ENCODE measurements at places on chromosomes 6 and 20. TPM values are rescaled to one million over a fixed set of nuclear protein-coding genes. Genes with fewer than 3 reads are reported as not detected.

CDSN gene
- total RNA-seq, result not detected

LY6G6C gene
- total RNA-seq, result not detected

RIPOR3 gene
- total RNA-seq, result 5.2 TPM

PYGB gene
- 22.3 TPM for total RNA-seq

NKAIN4 gene
- not detected for total RNA-seq

HNF4A gene
- total RNA-seq, result not detected

SRMS gene
- total RNA-seq, result not detected

ITPA gene
- total RNA-seq, result 19.6 TPM

DNA sequence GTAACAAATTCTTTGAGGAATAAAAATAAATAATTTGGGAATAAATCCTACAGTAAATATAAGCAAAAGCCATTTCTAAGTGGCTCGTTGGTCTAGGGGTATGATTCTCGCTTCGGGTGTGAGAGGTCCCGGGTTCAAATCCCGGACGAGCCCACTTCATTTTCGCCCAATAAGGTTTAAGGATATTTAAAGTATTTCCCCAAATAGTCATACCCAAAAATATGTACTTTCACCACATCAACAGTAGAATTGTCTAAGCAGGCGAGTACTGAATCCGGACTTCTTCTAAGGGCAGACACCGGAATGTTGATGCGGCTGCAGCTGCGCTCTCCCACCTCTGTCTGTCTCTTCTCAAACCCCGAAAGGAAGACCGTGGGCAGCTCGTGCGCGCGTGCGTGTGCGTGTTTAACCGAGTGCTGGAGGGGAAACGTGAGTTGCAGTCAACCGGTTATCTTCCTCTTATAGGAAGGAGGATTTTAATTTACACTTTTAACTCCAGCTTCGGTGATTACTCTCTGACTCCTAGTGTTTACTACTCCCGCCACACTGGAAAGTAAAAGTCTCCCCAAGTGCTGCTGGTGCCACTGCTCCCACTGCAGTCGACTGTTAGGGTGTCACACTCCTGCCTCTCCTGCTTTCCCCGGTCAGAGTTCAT lies 155.7 kb upstream of the PRSS16 start:
- no peak for DNase-seq

DNA sequence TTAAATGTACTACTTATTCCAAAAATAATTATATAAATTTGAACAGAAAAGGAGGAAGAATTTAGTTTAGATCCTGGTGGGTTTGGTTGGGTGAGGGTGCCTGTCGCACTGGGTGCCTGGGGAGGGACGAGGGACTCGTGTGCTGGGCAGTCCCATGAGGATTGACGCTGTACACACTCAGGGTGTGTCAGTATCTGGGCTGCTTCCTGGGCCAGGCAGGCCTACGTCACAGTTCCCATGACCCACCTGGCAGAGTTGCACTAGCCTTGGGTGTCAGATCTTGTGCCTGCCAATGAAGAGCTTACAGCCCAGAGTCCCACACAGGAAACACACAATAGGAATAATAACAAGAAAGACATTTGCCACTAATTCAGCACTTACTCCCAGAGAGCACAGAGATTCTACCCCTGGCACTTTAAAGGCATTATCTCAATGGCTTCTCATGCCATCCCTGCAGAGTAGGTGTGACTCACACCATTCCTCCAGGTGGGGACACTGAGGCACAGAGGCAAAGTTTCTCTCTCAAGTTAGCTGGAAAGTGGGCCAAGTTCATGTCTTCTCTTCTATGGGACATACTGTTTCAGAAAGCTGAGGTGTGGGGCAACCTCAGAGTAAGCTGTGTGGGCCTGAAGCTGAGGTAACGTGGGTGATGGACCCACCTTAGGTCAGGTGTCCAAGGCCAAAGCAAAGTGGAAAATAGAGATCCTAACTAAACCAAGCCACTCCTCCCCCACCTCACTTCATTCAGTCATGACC lies 1.3 kb upstream of the SDCBP2 start:
- DNase-seq, result peak; percentile 93

- DNase-seq, result no peak
Measured at GRCh38 chr20:47350181-47350550, 6.3 kb downstream of the ZMYND8 start.

- no peak for DNase-seq
Measured at GRCh38 chr6:165937564-165938358, 229.9 kb downstream of the TBXT start.

DNA sequence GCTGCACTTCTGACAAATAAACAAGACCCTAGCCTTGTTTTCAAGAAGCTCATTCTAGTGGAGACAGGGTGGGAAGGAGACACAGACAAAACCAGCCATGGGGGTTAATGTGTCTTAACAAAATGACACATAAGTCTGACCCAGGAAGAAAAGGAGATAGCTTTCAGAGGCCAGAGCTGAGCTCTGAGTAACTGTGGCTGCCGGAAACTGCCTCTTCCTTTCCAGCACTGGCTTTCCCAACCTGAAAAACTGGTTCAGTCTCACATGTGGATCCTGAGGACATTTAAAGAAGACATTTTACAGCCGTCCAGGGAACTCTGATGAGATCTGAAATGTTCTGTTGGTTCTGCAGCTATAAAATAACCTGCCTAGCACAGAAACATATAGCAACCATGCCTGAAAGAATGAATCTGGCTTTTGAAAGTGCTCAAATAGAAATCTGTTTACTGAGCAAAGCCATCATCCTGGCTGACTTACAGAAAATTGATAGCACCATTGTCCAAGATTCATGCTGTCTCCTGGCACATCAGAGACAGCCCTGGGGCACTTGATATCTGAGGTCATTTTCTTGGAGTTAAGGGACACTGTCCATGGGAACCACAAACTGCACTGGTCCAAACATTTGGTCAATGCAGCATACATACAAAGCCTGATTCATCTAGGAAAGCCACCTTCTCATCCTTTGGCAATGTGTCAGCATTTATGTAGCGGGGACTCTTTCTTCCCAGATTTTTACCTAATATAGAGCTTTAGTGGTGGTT lies 83.2 kb upstream of the PAX1 start:
- no peak for DNase-seq

DNA sequence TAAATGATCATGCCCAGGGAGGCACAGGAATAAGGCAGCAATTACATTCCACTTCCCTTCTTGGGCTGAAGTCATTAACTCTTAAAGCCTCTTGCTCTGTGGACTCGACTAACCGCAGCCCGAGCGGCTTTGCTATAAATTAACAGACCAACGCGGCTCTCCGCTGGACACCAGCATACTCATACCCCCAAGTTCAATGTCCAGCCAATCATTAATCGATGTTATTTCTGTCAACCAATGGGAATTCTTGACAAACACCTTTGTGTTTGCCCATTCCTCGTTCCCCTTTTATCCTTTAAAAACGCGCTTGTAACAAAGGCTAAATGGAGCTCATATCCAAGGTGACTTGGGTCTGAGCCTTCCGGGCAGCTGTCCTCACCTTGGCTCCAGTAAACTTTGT lies 183.1 kb upstream of the RALGAPA2 start:
- DNase-seq, result no peak
